Suprapubic skin (tissue), 4 donors: ENCODE measurements at places on chromosomes 3 and 15.

DNA sequence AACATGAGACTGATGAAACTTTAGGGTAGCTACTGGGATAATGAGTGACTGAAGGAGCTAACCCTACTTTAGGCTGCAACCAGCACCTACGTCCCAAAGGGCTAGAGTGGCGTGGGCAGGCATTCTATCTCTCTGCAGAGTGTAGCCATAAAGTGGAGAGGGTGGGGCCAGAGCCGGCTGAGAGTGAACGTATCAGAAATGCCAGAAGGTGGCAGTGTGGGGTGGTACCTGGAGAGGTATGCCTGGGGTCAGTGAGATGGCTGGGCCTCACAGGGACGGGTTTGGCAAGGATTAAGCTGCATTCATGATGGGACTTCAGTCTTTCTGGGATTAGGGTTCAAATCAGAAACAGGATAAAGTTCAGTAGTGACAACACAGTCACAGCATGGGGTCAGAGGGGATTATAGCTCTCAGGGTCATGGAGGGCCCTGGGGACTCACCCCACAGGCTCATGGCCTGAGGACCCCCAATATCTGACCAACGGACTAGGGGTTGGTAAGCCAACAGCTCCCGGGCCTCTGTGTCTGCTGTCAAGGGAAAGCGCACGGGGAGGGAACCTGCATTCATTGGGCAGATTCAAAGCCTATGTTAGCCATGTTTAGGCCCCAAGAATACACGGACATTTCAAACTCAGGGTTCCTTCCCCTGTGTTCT, 86.5 kb upstream of the FOXB1 start:
- DNase-seq = no peak

DNA sequence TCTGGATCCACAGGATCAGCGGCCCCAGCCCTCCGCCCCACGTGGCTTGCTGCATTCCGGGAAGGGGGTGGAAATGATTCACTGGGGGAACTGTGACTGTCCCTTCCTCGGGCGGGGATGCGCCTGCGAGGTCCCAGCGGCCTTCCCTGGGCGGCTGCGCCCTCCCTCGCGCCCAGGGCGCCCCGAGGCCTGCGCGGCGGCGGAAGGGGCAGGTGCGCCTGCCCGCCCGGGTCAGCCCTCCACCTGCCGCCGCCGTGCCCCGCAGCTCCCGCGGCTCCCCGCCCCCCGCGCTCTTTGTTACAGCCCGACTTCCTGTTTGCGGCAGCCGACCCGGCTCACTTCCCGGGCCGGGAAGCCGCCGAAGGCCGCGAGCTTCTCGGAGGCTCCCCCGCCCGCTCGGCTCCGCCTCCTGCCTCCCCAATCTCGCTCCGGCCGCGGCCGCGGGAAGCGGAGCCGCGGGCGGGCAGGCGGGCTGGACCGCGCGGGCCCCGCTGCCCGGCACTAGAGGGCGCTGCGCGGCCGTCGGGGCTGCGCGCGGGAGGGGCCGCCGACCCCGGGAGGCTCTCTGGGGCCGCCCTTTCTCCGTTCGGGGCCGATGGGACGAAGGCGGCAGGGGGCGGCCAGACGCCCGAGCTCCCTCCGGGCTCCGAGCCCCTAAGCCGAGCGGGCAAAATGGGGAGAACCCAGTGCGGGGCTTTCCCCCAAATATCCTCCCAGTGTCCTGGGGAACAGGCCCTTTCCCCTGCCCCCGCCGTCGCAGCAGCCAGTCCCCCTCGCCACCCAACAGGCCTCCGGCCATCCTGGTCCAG, 11.5 kb upstream of the CHAC1 start:
- no peak for DNase-seq

DNA sequence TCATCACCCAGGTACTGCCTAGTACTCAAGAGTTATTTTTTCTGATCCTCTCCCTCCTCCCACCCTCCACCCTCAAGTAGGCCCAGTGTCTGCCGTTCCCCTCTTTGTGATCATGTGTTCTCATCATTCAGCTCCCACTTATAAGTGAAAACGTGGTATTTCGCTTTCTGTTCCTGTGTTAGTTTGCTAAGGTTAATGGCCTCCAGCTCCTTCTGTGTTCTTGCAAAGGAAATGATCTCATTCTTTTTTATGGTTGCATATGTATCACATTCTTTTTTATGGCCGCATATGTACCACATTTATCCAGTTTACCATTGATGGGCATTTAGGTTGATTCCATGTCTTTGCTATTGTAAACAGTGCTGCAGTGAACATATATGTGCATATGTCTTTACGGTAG, 8.2 kb upstream of the GANC start:
- no peak for DNase-seq

DNA sequence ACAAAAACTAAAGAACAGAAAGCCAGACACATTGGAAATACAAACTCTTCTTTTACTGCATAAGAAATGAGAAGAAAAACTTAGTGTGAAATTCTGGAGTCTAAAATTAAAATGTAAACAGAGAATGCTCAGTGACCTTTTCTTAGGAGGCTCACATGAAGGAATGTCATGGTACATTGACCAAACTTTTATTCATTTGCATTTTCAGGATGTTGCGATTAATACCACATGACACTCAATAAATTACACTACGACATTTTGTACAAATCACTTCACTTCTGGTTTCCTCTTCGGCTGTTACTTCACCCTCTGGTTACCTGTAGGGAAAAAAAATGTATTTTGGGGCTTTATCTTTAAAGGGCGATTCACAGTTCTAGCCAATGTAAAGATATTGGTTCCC, 56.4 kb upstream of the ACTC1 start:
- DNase-seq = no peak

DNA sequence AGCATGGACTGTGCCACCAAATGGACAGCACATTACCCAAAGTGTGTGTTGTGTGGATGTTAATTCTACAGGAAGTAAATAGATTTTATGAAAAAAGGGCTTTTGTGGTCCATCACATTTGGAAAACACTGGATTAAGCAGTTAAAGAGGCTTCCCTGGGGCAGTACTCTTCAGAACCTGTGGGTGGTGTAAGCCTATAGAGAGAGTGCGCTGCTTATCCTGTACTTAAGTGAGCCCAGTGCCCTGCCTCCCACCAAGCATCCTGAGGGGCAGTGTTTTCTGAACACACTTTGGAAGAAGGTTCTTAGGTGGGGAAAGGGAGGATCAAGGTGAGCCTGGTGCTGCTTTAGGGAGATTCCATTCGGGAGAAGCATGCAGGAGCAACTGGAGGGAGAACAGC, 10.9 kb downstream of the TTLL3 start:
- DNase-seq = no peak
